ENCODE measurements at places on chromosomes 7 and 10.

GRCh38 chr7:49245062-49245461, 320.7 kb downstream of the CDC14C start:
- no peak for DNase-seq

DNA sequence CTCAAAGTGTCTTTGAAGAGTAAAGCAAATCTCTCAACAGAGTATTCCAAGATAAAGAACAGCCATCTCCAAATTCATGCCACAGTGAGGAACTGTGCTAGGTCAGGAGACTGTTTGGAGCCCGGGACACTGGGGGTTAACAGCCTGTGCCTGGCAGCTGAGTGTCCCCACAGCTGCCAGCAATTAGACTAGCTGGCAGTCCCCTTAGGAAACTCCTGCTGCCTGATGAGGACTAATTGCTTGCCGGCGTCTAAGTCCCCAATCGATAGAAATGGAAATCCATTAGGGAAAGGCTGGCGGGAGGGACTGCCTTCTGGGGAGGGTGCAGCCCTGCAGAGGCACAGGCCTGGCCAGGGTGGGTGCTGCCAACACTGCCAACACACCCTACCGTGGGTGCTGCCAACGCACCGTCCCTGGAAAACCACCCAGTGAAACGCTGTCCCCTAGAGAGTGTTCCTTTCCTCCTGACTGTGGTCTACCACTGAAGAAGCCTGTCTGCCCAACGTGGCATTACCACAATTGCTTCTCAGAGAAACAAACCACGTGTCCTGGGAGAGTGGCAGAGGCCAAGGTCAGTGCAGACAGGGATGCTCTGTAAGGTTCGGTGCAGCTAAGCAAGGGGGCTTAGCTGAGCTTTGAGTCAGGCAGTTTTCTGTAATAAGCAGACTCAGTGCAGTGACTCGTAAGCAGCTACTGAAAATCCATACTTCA, 60.8 kb downstream of the XRCC2 start:
- no peak for DNase-seq

DNA sequence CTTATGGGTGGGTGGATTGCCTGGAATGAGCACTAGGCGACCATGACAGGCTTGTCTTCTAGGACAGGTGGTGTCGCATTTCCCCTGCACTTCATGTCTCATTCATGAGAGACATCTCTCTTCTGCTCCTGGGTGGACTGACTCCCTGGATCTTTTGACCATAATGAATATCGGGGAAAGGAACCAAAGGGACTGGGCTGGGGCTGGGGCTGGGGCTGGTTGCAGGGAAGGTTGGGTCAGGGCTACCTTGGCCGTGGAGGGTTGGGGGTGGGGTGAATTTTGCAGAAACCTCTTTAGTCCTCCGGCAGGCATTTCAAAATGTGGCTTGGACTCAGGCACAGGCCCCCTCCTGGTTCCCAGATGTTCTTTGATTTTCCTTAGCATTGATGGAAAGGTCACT, 319.2 kb downstream of the ZNF716 start:
- DNase-seq = no peak

DNA sequence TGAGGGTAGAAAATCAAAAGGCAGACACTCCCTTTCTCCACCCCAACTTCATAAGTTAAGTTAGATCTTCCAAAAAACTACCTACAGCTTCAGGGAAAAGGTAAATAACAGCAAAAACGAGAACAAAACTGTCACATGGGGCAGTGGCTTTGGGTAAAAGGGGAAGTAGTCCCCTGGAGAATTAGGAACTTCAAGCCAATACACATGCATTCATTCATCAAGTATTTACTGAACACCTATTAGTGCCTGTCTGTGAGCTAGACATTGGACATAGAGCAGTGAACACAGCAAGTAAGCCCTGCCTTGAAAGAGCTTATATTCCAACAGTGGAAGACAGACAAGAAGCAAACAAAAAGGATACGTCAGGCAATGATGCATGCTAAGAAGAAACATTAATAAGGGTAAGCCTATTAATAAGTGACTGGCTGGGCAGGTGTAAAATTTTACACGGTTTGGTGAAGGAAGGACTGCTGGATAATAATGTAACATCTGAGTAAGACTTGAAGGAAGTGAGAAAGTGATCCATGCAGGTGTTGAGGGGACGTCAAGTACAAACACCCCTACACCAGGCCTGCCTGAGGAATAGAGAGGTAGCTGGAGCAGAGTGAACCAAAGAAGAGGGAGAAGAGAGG, 69.6 kb upstream of the RAPGEF5 start:
- DNase-seq = no peak

- DNase-seq = no peak
Measured at GRCh38 chr7:78011642-78012041, 213.1 kb downstream of the PHTF2 start.

DNA sequence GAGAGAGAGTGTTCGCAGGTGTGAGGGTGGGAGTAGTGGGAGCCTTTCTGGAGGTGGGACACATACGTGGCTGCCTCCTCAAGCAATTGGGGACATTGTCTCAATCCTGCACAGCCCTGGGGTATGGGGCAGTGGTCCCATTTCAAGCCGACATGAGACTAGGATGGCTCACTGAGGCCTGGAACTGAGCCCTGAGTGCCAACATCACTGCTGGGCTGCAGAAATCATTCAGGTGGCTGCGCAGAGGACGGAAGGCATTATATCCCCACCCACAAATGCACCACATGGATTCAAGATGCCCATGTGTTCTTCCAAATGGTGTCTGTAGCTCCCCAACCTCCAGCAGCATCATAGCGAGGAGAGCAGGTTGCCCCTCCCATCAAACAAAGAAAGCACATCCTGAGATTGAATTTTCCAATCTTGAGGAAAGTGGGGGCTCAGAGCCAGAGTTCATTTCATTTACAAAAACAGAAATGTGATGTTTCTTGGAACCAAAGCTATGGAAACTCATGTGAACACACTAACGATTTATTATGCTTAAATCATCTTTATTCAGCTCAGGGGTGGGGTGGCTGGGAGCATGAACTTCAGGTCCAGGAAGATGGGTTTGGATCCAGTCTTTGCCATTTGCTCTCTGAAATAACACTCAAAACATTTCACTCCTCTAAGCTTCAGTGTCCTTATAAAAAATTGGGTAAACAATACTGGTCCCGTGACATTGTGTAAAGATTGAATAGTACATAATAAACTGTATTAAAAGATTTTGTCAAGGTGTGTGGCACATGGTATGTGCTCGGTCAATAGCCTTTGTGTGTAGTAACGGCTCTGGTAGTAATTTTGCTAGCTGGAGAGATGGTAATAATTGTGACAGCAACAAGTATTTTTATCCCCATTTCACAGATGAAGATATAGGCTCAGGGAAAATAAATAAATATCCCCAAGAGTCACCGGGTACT, 4.6 kb downstream of the SFTPA2 start:
- no peak for DNase-seq

- DNase-seq = no peak
Measured at GRCh38 chr10:7520507-7521485, 110.0 kb upstream of the SFMBT2 start.

DNA sequence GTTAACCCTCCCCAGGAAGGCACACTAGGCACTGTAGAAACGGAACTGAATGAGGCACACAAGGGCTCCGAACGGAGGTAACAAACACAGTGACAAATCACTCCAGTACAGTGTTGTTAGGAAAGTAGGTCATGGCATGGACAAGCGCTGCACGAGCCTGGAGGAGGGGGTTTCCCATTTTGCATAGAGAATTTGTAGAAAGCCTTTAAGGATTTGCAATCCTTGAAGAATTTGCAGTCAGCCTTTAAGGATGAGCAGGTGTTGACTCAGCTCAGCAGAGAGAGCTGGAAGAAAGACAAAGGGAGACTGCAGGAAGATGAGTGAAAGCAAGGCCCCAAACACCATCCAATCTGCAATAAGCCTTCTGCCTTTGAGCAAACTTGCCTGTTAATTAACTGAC, 51.1 kb upstream of the PPP1R3C start:
- no peak for DNase-seq

GRCh38 chr7:22624781-22625180, 102.2 kb upstream of the IL6 start:
- no peak for DNase-seq

DNA sequence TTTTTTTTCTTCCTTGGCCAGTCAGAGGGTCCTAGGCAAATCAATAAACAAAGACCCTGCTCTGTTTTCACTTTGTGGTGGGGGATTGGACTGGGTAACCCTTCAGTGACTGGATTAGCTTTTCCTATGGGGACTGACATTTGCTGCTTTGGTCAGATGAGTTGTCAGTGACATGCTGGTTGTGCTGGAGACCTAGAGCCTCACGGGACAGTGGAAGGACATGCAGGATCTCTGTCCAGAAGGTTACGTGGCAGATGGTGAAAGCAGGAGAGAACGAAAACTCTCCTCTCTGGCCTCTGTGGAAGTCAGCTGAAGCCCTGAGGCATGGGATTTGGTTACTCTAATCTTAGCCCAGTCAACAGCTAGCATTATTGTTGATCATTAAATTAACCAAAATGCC, 90.0 kb upstream of the BMPER start:
- DNase-seq = no peak

- DNase-seq = no peak
Measured at GRCh38 chr7:12369756-12370155, 33.9 kb downstream of the VWDE start.

- no peak for DNase-seq
Measured at GRCh38 chr7:144659211-144659610, 176.6 kb downstream of the TPK1 start.

- no peak for DNase-seq
Measured at GRCh38 chr10:74306227-74306982, 155.4 kb downstream of the ADK start.

GRCh38 chr7:69363136-69363535, 235.1 kb upstream of the AUTS2 start:
- no peak for DNase-seq

- no peak for DNase-seq
Measured at GRCh38 chr7:122546496-122546895, 152.4 kb downstream of the RNF133 start.

DNA sequence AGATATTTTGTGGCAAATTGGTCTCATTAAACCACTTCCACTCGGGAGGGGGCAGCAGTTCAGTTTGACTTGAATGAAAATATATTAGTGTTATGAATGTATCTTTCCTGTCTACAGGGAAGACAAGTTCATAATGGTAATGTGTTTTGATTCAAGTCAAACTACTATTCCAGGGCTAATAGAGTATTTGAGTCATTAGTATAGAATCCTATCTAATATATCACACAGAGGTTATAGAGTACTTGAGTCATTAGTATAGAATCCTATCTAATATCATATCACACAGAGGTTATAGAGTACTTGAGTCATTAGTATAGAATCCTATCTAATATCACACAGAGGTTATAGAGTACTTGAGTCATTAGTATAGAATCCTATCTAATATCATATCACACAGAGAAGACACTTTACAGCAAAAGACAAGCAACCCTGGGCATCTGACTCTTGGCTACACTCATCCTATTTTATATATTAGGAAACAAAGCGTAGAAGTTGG, 199.7 kb upstream of the MAGI2 start:
- no peak for DNase-seq

DNA sequence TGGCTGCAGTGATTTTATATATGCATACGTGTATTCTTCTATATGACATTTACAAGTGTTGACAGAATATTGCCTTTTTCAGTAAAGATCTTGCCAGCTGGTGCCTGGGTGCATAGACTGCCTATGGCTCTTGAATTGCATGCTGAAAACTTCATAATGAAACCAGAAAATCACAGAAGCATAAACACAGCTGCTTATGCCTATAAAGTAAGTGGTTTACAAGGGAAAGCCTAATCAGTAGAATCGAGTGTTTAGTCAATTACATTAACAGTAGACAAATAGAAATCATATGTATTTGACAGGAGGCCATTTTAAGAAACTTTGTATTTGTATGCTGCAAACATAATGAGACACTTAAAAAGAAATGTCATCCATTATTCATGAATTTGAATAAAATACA, 82.5 kb downstream of the TMEM168 start:
- no peak for DNase-seq

DNA sequence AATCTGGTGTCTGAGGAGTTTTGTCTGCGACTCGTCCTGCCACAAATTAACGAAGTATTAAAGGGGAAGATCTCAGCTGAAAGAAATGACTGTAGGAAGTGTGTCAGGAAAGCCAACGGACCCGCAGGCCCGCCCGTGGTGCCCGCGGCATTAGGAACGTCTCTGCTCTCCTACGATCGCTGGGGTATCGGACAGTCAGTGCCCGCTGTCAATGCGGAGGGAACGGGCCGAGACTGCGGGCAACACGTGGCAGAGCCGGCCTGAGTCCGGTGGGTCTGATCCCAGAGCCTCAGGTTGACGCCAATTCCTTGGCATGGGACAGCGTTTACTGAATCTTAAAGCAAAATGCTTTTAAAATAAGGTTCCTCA, 128.7 kb downstream of the KBTBD2 start:
- no peak for DNase-seq
